ENCODE measurements at places on chromosomes 4 and X.

DNA sequence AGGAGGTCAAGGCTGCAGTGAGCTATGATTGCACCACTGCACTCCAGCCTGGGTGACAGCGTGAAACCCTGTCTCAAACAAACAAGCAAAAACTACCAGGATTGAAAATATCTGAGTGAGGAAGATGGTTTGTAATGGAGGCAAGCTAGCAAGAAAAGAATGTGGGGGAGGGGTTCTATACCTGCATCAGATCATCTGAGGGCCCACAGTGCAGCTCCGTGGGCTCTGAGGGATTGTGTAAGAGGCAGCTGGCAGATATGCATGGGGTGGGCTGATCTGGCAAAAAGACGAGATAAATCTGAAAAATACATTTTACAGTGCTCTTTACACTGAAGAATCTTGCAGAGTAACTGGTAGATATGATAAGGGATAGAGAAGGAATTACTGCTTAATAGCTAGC lies 28.9 kb upstream of the CHRNA9 start:
- no peak for DNase-seq

GRCh38 chrX:9897761-9898161 lies 69.4 kb upstream of the CLDN34 start:
- no peak for DNase-seq

- no peak for DNase-seq
These were observed 63.5 kb downstream of the PJA1 start for GRCh38 chrX:69101683-69102251.

GRCh38 chr4:190015538-190016368 lies 11.3 kb downstream of the FRG2 start:
- DNase-seq = no peak

- DNase-seq = no peak
These were observed 273.5 kb downstream of the TMA16 start for GRCh38 chr4:163768014-163768413.

GRCh38 chr4:140311257-140311835 lies 62.1 kb upstream of the SCOC start:
- no peak for DNase-seq

DNA sequence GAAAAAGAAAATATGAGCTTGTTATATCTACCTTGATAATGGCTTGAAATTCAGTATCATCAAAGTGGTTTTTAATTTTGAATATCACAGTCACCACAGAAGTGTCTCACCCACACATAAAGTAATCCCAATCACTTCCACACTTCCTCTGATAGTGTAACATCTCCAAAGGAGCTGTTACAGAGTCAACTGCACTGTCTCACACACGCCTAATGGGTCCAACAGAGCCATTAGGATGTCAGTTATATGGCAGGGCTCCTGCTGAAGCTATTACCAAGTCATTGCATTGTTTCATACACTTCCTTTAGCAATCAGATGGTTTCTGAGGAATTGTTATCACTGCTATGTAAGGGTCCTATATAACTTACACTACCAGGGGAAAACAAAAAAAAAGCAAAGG lies 432.1 kb upstream of the TEX13C start:
- DNase-seq = no peak

Data from stimulated activated CD8-positive, alpha-beta memory T cell treated with anti-CD3 and anti-CD28 coated beads, Interleukin-4, amount 100 ng/mL, for 4 hours (primary cell).